AG04449 (cell line): ENCODE measurements at places on chromosomes 5 and 9.

GRCh38 chr5:58754250-58754649, 171.4 kb downstream of the RAB3C start:
- no peak for DNase-seq

GRCh38 chr9:34500623-34501267, 22.0 kb downstream of the ENHO start:
- no peak for DNase-seq

GRCh38 chr9:133592731-133593409, 16.3 kb downstream of the FAM163B start:
- no peak for DNase-seq

DNA sequence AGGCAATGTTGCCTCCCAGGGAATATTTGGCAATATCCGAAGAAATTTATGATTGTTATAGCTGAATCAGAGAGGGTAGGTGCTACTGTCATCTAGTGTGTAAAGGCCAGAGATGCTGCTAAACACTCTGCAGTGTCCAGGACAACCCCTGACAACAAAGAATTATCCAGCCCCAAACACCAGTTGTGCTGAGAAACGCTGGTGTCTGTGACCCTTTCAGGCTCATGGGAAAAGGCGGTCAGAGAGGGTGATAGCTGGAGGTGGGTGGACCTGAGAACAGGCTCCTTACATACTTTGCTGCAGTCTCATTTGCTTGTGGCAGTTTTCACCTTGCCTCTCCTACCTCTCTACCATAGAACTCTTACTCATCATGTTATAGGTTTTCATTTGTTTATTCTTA, 295.3 kb upstream of the DMRT1 start:
- no peak for DNase-seq
